CD8-positive, alpha-beta memory T cell (primary cell): ENCODE measurements at places on chromosomes 7 and 10. TPM values are rescaled to one million over a fixed set of nuclear protein-coding genes. Genes with fewer than 3 reads are reported as not detected.
A peak's percentile ranks its signal among the peaks of the same experiment; 100 is the strongest.

- no peak overlapping the region for H3K27ac ChIP-seq
- no peaks in the 10 kb centered on the region for H3K27me3 ChIP-seq
- no peak overlapping the region for H3K4me3 ChIP-seq
- H3K4me1 ChIP-seq: no peaks in the 10 kb centered on the region
- no peak for DNase-seq
These were observed 3.0 kb upstream of the CALHM3 start for GRCh38 chr10:103481974-103482531.

DNA sequence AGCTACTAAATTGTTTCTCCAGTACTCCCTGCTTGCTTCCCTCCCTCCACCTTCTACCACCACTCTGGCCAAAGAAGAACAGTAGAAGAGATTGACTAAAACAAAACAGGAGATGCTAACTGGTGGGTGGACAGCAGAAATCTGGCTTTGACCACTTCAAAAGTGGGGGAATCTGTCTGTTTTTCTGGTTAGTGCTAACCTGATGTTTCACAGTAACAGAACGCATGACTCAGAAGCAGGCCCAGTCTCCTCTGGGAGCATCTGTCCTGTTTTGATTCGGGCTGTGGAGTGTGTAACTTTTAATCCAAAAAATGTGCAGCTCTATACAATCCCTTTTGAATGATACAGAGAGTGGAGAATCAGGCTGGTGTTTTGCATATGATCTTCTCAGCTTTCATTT lies 32.7 kb upstream of the ZNF438 start:
- no peak overlapping the region for H3K27ac ChIP-seq
- no peaks in the 10 kb centered on the region for H3K4me1 ChIP-seq
- no peaks in the 10 kb centered on the region for H3K27me3 ChIP-seq
- H3K36me3 ChIP-seq: no peaks in the 10 kb centered on the region

The LIPJ gene
- 0.16 TPM for total RNA-seq

GRCh38 chr7:73437621-73438416 lies 4.2 kb downstream of the FZD9 start:
- no peaks in the 10 kb centered on the region for H3K27me3 ChIP-seq
- peaks cover 12% of the 10 kb centered on the region for H3K36me3 ChIP-seq
- no peak overlapping the region for H3K27ac ChIP-seq

GRCh38 chr10:124709861-124710260 lies 34.3 kb downstream of the FAM53B start:
- H3K4me1 ChIP-seq: peaks cover 89% of the 10 kb centered on the region
- no peak overlapping the region for H3K4me3 ChIP-seq
- DNase-seq: no peak
- H3K36me3 ChIP-seq: no peaks in the 10 kb centered on the region

The ANXA8L1 gene
- not detected for total RNA-seq

The ADD3 gene
- 50.3 TPM for total RNA-seq

- H3K4me3 ChIP-seq: no peak overlapping the region
- no peaks in the 10 kb centered on the region for H3K36me3 ChIP-seq
- H3K27ac ChIP-seq: no peak overlapping the region
- DNase-seq: no peak
- H3K27me3 ChIP-seq: no peaks in the 10 kb centered on the region
These were observed 733.7 kb upstream of the IGFBP3 start for GRCh38 chr7:46654546-46655443.

The ARMH3 gene
- total RNA-seq: 23.1 TPM

- DNase-seq: no peak
- no peak overlapping the region for H3K4me3 ChIP-seq
- H3K36me3 ChIP-seq: no peaks in the 10 kb centered on the region
- no peaks in the 10 kb centered on the region for H3K4me1 ChIP-seq
- no peaks in the 10 kb centered on the region for H3K27me3 ChIP-seq
These were observed 244.0 kb upstream of the CXCL12 start for GRCh38 chr10:44628921-44629320.

The IDI2 gene
- total RNA-seq: not detected

GRCh38 chr10:122207596-122207995 lies 63.5 kb upstream of the BTBD16 start:
- H3K36me3 ChIP-seq: no peaks in the 10 kb centered on the region
- H3K27me3 ChIP-seq: no peaks in the 10 kb centered on the region
- no peak overlapping the region for H3K4me3 ChIP-seq
- no peaks in the 10 kb centered on the region for H3K4me1 ChIP-seq
- H3K27ac ChIP-seq: no peak overlapping the region
- no peak for DNase-seq

GRCh38 chr10:110496553-110497437 lies 912 bp upstream of the DUSP5 start:
- H3K36me3 ChIP-seq: no peaks in the 10 kb centered on the region
- peaks cover 47% of the 10 kb centered on the region for H3K4me1 ChIP-seq
- DNase-seq: no peak
- H3K4me3 ChIP-seq: peak overlapping the region; percentile 72
- peak overlapping the region; percentile 75 for H3K27ac ChIP-seq

DNA sequence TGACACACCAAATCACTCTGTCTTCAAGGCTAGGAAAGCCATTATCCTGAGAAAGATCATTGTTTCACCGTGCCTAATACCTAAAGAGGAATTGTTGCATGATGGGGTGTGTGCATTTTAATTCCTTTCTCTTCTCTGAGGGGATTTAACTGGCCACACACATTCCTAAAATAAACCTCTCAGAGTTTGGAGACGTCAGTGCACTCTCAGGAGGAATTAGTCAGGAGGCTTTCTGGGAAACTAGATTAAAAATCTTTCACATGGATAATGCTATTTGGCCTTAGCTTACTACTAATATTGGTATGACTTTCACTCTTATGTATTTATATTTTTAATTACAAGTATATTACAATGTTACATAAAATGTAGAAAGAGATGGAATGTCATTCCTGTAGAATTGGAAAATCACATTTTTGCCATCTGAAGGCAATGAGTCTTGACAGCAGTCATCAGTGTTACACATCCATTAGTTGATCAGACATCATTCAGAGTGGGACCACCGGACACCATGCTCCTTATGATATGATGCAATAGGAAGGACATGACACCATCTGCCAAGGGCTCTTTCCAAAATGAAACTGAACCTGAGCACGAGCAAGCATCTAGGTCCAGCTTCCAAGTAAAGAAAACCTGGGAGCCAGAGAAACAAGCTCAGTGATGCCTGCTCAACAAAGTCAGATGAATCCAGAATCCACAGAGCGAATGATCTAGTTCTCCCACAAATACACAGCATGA lies 43.1 kb upstream of the TMEM273 start:
- H3K4me3 ChIP-seq: no peak overlapping the region
- H3K4me1 ChIP-seq: no peaks in the 10 kb centered on the region
- H3K27me3 ChIP-seq: no peaks in the 10 kb centered on the region
- no peak overlapping the region for H3K27ac ChIP-seq
- no peak for DNase-seq

DNA sequence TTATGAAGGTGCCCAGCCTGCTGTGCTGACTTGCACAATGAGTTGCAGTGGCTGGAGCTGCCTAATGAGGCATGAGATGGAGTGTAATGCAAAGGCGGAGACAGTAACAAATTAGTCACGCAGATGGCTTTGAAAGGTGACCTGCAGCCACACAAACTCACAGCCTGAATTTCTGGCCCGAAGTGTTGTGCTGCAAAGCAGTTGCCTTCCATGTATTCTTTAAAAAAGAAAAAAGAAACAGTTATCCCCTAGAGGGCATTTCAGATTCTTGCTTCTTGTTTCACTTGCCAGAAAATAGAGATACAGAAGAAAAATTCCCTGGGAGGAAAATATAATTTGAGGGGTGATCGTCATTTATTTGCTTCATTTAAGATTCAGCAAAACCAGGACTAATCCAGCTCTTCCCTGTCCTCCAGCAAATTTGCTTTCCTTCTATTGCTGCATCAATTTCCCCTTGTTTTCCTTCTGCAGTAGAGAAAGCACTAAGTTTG lies 239.9 kb downstream of the ADRA2A start:
- H3K4me1 ChIP-seq: no peaks in the 10 kb centered on the region
- H3K36me3 ChIP-seq: no peaks in the 10 kb centered on the region
- no peak overlapping the region for H3K27ac ChIP-seq

DNA sequence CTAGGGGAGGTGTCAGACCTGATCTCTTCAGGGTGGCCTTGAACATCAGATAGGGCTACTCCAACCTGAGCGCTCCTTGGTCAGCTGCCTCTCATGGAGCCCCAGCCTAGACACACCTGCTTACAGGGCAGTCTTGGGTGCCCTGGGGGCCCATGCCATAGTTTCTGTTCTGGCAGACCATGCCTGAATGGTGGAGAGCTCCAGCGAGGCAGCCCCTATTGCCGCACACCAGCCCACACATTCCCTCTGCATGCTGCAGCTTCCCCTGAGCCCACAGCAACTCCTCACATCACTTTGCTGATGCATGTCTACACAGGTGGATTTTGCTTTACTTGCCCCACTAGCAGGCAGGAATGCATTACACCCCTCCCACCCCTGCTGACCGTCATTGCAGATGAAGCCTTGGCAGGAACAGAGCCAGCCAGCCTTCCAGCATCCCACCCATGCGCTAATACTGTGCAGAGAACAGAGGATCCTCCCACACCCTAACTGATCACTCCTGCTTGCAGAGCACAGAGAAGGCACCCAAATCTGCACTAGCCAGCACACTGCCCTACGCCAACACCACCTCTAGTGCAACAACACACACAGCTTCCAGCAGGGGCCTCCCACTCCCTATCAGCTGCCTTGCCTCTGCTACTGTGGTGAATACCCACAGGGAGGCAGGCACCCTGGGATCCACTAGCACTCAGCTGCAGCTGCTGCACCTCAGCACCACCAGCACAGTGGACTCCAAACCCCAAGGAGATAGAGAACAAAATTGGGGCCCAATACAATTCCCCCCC lies 43.0 kb upstream of the GRM3 start:
- H3K36me3 ChIP-seq: no peaks in the 10 kb centered on the region
- H3K4me1 ChIP-seq: no peaks in the 10 kb centered on the region
- H3K27me3 ChIP-seq: no peaks in the 10 kb centered on the region
- no peak overlapping the region for H3K4me3 ChIP-seq
- H3K27ac ChIP-seq: no peak overlapping the region

- no peak overlapping the region for H3K27ac ChIP-seq
- no peaks in the 10 kb centered on the region for H3K36me3 ChIP-seq
- H3K27me3 ChIP-seq: no peaks in the 10 kb centered on the region
- H3K4me1 ChIP-seq: no peaks in the 10 kb centered on the region
- no peak overlapping the region for H3K4me3 ChIP-seq
These were observed 35.0 kb downstream of the HDAC9 start for GRCh38 chr7:18530224-18531179.

- no peak overlapping the region for H3K4me3 ChIP-seq
- H3K4me1 ChIP-seq: no peaks in the 10 kb centered on the region
These were observed 26.8 kb upstream of the EGR2 start for GRCh38 chr10:62842983-62843382.

The VAX1 gene
- not detected for total RNA-seq

DNA sequence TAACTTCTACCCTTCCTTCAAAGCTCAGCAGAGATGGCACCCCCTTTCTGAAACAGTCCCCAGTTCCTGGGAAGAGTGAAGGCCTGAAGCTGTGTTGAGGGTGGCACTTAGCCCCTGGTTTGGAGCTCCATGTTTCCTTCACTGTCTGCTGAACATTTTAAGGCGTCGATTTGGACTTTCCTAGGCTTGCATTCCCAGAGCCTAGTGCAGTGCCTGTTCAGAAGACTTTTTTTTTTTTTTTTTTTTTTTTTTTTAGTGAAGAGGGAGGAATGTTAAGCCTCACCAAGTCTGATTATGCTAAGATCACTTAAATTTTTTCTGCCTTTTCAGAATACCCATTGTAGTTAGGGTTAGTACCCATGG lies 97.0 kb downstream of the PFKFB3 start:
- H3K27me3 ChIP-seq: no peaks in the 10 kb centered on the region
- H3K36me3 ChIP-seq: no peaks in the 10 kb centered on the region

GRCh38 chr10:42598249-42598873 lies 40.0 kb downstream of the ZNF33B start:
- H3K36me3 ChIP-seq: peaks cover 22% of the 10 kb centered on the region
- no peak overlapping the region for H3K4me3 ChIP-seq
- H3K27me3 ChIP-seq: no peaks in the 10 kb centered on the region
- no peak overlapping the region for H3K27ac ChIP-seq

- no peaks in the 10 kb centered on the region for H3K36me3 ChIP-seq
- DNase-seq: no peak
- no peak overlapping the region for H3K4me3 ChIP-seq
- no peaks in the 10 kb centered on the region for H3K4me1 ChIP-seq
- no peak overlapping the region for H3K27ac ChIP-seq
These were observed 14.1 kb upstream of the LAMB1 start for GRCh38 chr7:108016841-108017775.

DNA sequence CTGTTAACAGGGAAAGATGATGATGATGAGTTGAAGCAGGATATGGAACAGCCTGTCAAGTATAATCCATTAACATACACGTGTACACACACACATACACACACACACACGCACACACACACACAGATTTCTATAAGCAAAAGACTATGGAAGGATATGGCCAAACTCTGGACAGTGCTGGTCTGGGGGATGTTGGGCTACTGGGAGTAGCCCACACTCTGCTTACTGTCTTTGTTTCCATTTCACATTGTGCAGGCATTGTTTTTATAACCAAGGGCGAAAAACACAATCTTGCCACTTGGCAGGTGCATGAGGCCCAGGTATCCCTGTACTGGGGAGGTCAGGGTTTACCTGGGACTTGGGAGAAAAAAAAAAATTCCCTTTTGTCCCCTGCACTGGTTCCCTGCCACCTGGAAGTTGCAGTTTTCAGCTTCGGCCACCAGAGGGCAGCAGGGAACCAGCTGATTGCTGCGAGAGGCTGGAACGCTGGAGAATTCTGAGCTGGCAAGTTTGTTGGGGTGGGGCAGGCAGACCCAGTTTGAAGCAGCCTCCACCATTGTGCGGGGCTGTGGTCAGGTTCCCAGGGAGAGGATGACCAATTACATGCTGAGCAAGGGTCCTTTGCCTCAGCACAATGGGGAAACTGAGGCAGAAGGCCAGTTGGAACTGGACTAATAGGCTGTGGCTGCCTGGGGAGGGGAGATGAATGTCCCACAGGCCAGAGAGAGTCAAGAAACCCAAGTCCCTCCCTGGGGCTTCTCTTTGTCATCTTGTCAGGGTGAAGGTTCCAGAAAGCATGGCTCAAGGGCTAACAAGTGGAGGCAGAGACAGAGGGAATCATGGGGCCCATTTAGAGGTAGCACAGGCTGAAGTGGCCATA lies 27.3 kb downstream of the PPIF start:
- peak; percentile 57 for DNase-seq
- no peaks in the 10 kb centered on the region for H3K36me3 ChIP-seq
- H3K27ac ChIP-seq: no peak overlapping the region
- H3K27me3 ChIP-seq: no peaks in the 10 kb centered on the region

- H3K27ac ChIP-seq: no peak overlapping the region
- no peak overlapping the region for H3K4me3 ChIP-seq
- no peaks in the 10 kb centered on the region for H3K27me3 ChIP-seq
- peaks cover 28% of the 10 kb centered on the region for H3K4me1 ChIP-seq
- H3K36me3 ChIP-seq: peaks cover 5% of the 10 kb centered on the region
These were observed 2.0 kb downstream of the MRPL43 start for GRCh38 chr10:100985336-100985735.

- no peak overlapping the region for H3K27ac ChIP-seq
- H3K4me1 ChIP-seq: no peaks in the 10 kb centered on the region
- no peak for DNase-seq
- no peaks in the 10 kb centered on the region for H3K36me3 ChIP-seq
- peaks cover 4% of the 10 kb centered on the region for H3K27me3 ChIP-seq
These were observed 5.2 kb downstream of the LGI1 start for GRCh38 chr10:93762979-93763391.

The GBX1 gene
- not detected for total RNA-seq
